DMS153 (cell line): ENCODE measurements at places on chromosomes 1 and 21.

GRCh38 chr1:180117764-180118116, 36.9 kb upstream of the QSOX1 start:
- DNase-seq, result no peak

DNA sequence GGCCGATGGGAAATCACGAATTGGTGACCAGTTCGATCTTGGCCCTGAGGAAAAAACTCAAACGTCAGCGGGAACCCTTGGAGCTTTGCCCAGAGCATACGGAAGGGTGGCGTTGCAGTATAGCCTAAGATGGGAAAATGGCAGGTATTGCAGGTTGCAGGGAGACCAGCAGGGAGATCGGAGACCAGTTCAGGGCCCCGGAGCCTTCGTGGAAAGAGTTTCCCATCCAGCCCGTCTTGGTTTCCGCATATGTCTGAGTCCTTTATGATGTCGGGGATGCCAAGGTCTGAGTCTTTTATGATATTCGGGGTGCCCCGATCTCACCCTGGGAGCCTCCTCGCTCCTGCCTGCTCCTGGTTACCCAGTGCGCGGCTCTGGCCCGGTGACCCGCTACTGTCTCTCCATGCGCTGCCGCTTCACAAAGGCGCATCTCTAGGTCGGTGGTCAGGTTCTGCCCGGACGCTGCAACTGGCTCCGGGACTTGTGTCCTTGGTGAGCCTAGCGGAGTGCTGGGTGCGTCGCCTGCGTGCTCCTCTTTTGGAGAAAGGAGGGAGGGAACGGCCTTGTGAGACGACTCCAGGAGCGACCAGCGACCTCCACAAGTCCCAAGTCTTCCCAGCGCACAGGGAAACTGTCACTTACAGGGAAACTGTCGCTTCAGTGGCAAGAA, 94.2 kb downstream of the PRKAB2 start:
- DNase-seq, result no peak

DNA sequence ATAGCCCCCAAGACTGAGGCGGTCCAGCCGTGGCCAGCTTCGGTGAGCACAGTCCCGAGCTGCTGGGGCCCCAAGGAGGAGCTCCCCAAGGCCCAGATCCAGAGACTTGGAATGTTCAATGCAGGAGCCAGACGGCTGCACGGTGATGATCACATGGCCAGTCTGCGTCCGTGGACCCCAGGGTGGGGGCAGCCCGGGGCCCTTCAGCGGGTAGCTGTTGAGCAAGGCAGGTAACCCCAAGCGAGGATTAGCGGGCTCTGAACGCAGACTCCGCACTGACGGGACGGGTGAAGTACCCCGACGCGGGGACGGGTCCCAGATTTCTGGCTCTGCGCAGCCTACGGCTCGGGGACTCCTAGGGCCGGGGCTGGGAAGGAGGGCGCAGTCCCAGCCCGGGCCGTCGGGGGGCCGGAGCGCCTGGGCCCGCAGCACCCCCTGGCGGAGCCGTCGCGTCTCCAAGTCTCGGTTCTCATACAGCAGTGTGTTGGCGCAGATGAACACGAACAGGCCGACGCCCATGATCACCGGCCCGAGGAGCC, 2.7 kb downstream of the TMEM200B start:
- peak; percentile 51 for DNase-seq

GRCh38 chr1:30928789-30929134, 20.2 kb upstream of the SDC3 start:
- DNase-seq, result no peak

GRCh38 chr1:52544665-52545525, 8.0 kb downstream of the TUT4 start:
- DNase-seq, result no peak

DNA sequence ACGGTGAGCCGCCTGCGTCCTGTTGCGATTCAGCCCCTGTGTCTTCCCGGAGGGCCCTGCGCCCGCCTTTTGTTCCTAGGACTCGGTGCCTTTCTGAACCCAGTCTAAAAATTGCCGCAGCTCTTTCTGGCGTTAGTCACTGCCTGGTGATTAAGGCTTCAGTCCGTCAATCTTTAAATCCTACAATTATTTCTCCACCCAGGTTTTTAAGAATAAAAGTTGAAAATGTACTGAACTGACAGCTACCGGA, 16.2 kb upstream of the PDXK start:
- no peak for DNase-seq

DNA sequence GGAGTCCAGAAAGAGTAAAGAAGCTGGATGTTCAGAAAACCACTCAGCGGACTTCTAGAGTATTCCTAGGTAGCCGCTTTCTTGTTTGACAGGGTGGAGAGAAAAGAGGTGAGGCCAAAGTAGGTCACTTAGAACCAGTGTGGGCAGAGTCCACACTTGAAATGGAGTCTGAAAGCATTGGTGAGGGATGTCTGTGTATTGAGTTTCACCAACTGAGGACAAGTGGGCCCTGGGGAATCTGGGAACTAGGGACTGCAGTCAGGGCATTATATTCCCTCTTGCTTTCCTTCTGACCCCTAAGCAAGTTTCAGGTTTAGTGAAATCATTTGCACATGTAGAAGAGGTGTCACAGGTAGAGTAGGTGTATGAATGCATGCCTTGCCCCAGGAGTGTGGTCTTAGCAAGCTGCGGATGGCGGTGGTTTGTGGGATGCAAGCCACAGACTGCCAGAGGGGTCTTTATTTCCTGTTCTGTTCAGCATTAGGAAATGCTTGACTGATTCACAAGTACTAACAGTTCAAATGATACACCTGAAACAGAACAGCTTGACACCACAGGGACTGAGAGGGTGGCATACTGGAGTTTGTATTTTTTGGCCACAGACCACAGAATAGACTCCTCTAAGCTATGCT, 1.1 kb upstream of the GNG12 start:
- no peak for DNase-seq

GRCh38 chr1:154707901-154708463, 100.0 kb upstream of the ADAR start:
- DNase-seq, result no peak
